Stimulated activated naive CD4-positive, alpha-beta T cell treated with Interleukin-2 at 50 U/mL for 16 hours (primary cell): ENCODE measurements at places on chromosomes 13 and 19.

DNA sequence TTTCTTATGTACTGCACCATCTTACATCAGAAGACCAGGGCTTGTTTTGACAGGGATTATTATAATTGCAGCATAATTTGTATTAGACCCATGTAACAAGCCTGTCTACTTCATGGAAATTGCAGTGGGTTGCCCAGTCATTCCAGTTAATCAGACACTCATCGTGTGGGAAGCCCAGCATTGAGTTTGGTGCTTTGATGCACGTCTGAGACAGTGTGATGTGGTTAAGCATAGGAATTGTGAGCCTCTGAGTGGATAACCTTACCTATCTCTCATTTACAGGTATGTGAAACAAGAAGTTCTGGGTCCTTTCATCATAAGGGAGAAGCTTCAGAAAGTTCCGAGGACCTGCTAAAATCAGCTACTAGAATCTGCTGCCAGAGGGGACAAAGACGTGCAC, 12.8 kb downstream of the RGCC start:
- DNase-seq = peak; percentile 46

DNA sequence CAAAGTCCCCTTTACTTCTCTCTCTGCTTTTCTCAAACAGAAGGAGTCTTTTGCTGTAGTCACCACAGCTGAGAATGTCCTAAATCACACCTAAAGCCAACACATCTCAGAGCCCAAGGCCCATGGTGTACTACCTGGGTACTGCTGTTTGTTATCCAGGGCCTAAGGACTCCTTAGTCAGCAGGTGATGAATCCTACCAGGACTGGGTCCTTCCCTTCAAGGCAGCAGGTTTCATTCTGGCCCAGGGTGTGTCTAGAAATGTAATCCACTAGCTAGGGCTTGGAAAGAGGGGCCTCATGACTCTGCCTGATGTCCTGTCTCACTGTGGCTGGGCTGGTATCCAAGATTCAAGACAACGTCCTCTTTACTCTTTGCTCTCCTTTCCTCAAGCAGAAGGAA, 36.2 kb upstream of the ENOX1 start:
- DNase-seq = no peak

DNA sequence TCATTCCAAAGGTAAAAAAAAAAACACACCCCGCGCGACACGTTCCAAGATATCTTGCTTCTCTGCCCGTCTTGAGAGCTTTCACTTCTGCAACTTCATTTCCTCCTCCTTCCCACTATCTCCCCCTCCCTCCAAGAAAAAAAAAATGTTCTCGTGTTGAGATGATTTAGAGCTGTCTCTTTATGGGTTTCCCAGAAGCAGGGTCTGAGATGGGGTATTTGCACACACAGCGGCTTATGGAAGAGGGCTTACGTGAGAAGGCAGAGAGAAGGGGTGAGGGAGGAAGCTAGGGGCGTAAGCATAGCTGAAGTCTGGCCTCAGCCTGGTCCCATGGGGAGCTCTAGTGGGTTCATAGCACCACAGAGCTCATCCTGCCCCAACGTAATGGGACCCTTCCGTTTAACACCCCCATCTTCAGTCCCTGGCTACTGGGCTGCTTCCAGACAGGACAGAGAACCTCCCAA, 31.3 kb upstream of the USE1 start:
- DNase-seq = peak; percentile 5

GRCh38 chr13:58329746-58330145, 698.2 kb downstream of the PCDH17 start:
- DNase-seq = no peak
